ENCODE measurements at places on chromosomes 16 and 17. TPM values are rescaled to one million over a fixed set of nuclear protein-coding genes. Genes with fewer than 3 reads are reported as not detected.

TBC1D3L gene
- total RNA-seq, result 23.8 TPM

UTS2R gene
- not detected for total RNA-seq

COL1A1 gene
- total RNA-seq, result 171 TPM

ANKRD40CL gene
- total RNA-seq, result not detected

UMOD gene
- total RNA-seq, result not detected

HBA2 gene
- total RNA-seq, result 697 TPM

DNA sequence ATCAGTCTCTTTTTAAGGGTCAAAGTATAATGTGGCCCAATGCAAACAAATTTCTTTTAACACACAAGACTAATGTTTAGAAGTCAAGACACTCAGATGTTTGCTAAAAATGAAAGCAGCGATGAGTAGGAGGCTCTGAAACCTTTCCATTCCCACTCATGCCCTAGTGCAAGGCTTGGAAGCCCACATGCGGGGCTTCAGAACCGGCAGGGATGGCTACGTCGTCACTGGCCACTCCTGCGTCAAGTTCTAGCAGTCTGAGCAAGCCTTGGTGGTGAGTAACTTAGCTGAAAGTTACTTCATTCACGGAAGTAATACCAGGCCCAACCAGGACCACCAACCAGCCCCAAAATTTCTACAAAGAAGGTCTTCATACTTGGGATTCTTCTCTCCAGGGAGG, 14.8 kb upstream of the TMED6 start:
- DNase-seq, result no peak
- peaks cover 61% of the 10 kb centered on the region for H3K36me3 ChIP-seq
- H3K27ac ChIP-seq, result no peak overlapping the region

DNA sequence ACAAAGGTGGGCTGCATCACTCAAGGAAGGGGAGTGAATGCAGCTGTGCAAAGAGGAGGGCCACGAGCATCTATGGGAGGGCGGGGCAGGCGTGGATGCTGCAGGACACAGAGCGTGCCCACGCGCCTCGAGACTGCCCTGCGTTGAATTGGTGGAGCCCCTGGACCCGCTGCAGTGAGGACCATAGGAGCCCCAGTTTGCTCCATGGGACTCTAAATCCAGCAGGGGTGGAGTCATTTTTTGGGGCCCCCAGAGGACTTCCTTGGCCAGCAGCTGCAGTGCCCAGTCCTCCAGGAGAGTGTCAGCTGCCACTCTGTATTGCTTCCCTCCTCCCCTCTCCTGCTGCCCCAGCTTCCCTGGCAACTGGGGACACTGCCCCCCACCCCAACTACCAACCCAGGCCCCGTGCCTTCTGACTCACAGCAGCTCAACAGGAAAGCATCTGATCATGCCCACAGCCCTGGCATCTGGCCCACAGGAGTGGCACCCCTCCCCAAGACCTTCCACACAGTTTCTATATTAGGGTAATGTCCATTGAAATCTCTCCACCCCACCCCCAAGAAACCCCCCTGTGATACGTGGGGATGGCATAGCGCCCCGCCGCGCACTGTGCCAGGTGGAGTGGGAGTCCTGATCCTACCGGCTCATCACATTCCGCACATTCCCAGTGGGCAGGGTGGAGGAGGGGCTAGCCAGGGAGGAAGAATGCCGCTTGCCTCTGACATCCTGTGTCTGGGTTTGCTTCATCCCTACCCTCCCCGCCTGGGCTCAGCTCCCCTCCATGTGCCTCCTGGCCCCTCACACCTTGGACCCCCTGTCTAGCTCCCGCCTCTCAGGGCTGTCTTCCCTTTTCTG, 27.8 kb upstream of the ITGA3 start:
- no peaks in the 10 kb centered on the region for H3K27me3 ChIP-seq
- H3K36me3 ChIP-seq, result no peaks in the 10 kb centered on the region
- H3K4me3 ChIP-seq, result no peak overlapping the region
- H3K27ac ChIP-seq, result no peak overlapping the region
- peaks cover 21% of the 10 kb centered on the region for H3K4me1 ChIP-seq
- DNase-seq, result no peak

DNA sequence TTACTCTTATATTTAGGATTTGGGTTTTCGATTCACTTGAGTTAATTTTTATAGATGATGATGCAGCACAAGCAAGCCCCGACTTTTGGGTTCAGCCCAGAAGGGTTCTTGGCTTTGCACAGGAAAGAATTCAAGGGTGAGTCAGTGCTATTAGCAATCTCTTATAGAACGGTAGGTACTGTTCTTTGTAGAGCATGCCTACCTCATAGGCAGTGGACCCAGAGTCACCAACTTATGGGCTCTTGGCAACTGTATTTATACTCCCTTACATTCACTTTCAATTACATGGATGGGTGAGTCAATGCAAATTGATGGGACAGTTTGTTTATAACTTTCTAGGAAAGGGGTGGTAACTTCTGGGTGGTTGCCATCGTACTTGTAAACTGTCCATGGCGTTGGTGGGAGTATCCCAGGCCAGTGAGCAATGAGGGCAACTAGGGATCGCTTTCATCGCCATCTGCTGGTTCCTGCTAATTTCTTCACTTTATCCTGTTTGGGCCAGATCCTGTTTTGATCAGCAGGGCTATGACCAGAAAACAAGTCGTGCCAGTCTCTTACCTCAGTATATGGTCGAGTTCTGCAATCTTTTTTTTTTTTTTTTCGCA, 362.6 kb downstream of the CNTNAP4 start:
- no peaks in the 10 kb centered on the region for H3K27me3 ChIP-seq
- DNase-seq, result no peak
- H3K4me3 ChIP-seq, result no peak overlapping the region
- H3K4me1 ChIP-seq, result no peaks in the 10 kb centered on the region

DNA sequence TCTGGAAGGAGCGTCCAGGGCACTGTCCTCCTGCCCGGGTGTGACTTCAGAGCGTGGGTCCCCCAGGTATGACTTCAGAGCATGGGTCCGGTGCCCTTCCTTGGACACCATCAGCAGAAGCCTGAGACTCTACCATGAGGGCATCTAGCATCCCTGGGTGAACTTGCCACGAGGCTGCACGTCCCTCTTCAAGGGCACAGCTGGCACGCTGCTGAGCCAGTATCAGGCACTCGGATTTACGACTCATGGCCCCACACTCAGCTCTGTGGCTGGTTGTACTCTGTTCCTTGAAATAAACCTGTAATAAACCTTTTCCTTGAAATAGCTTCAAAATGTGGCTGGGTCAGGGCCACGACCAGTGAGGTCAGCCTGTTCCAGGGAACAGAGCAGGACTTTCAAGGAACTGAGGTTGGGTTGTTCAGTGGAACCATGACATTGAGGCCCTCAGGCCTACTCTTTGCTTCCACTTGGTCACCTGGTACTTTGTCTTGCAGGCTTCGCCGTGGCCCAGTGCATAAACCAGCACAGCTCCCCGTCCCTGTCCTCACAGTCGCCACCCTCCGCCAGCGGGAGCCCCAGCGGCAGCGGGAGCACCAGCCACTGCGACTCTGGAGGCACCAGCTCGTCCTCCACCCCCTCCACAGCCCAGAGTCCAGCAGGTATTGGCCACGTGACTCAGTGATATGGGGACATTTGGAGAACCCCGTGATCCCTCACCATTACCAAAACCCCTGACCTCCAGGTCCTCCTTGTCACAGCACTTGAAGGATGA, 89.9 kb downstream of the SOCS1 start:
- no peaks in the 10 kb centered on the region for H3K4me1 ChIP-seq
- no peak for DNase-seq
- no peak overlapping the region for H3K27ac ChIP-seq
- no peak overlapping the region for H3K4me3 ChIP-seq
- no peaks in the 10 kb centered on the region for H3K36me3 ChIP-seq

DNA sequence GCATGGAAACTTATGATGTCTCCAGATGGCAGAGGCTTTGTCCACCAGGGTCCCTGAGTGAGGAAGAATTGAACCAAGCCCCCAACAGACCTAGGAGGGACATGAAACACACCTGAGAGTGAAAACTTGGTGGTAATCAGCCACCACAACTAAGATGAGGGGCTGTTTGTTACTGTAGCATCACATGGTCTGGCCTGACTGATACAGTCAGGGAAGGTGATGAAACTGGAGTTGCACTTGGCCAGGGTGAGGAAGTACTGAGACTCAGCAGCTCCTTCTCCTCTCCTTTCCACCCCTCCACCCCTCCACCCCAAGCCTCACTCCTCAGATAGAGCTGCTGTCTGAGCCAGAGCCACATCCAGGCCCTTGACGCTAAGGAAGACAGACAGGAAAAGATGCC, 37.2 kb downstream of the C16orf82 start:
- no peaks in the 10 kb centered on the region for H3K27me3 ChIP-seq
- H3K4me3 ChIP-seq, result no peak overlapping the region
- peak; percentile 49 for DNase-seq
- no peaks in the 10 kb centered on the region for H3K36me3 ChIP-seq

DNA sequence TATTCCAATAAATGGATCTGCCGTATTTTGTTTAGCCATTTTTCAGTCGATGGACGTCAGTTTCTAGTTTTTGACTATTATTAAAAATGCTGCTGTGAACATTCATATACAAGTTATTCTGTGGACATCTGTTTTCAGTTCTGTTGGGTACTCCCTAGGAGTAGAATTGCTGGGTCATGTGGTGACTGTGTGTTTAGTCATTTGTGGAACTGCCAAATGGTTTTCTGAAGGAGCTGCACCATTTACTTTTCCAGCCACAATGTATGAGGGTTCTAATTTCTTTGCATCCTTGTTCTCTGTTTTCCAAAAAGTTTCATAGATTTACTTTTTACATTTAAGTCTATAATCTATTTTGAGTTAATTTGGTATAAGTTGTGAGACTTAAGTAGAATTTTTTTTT, 29.5 kb downstream of the CYLD start:
- H3K27ac ChIP-seq, result no peak overlapping the region
- no peaks in the 10 kb centered on the region for H3K4me1 ChIP-seq
- no peaks in the 10 kb centered on the region for H3K27me3 ChIP-seq
- H3K36me3 ChIP-seq, result no peaks in the 10 kb centered on the region

DNA sequence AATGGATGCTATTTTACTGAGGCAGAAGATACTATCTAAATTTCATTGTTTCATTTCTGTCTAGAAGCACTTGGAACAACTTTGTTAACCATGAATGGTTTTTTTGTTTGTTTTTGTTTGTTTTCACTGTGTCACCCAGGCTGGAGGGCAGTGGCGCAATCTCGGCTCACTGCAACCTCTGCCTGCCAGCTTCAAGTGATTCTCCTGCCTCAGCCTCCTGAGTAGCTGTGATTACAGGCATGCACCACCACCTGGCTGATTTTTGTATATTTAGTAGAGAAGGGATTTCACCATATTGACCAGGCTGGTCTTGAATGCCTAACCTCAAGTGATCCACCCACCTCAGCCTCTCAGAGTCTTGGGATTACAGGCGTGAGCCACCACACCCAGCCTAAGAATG, 40.5 kb downstream of the ABHD15 start:
- H3K27ac ChIP-seq, result no peak overlapping the region
- DNase-seq, result no peak
- H3K4me3 ChIP-seq, result no peak overlapping the region

DNA sequence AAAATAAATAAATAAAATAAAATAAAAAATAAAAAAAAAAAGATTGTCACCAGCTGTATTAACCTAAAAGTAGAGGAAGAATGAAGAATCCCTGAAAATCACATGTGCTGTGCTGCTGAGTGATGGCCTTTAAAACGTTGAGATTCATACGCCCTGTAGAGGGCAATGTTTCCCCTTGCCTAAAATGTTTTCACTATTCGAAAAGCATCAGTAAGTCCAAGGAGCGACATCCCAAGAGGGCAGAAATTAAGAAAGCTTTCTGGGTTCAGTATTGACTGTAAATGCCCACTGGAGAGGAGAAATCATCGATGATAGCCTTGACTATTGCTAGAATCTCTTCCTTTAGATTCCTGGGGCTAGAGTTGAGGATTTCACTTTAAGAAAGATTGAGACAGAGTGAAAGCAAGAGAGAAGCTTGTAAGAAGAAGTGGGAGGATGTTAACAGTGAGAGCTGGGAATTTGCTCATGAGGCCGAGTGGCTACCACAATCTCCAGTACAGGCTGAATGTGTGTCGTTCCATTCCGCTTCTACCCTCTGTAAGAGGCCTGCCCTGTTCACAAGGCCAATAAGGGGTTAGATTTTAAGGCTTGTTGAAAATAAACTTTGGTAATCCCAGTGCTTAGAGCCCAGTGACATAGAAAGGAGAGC, 170.8 kb upstream of the FAM20A start:
- no peak for DNase-seq
- no peaks in the 10 kb centered on the region for H3K27me3 ChIP-seq
- H3K4me1 ChIP-seq, result peaks cover 25% of the 10 kb centered on the region
- no peak overlapping the region for H3K4me3 ChIP-seq

- no peaks in the 10 kb centered on the region for H3K27me3 ChIP-seq
- no peaks in the 10 kb centered on the region for H3K36me3 ChIP-seq
- DNase-seq, result no peak
- no peak overlapping the region for H3K27ac ChIP-seq
- H3K4me1 ChIP-seq, result no peaks in the 10 kb centered on the region
These were observed 11.0 kb upstream of the SLC25A19 start for GRCh38 chr17:75300280-75300679.

GRCh38 chr17:61750656-61751055, 112.7 kb downstream of the BRIP1 start:
- no peak overlapping the region for H3K4me3 ChIP-seq
- H3K27me3 ChIP-seq, result no peaks in the 10 kb centered on the region
- no peaks in the 10 kb centered on the region for H3K36me3 ChIP-seq
- no peak for DNase-seq
- H3K27ac ChIP-seq, result no peak overlapping the region
- H3K4me1 ChIP-seq, result no peaks in the 10 kb centered on the region

DNA sequence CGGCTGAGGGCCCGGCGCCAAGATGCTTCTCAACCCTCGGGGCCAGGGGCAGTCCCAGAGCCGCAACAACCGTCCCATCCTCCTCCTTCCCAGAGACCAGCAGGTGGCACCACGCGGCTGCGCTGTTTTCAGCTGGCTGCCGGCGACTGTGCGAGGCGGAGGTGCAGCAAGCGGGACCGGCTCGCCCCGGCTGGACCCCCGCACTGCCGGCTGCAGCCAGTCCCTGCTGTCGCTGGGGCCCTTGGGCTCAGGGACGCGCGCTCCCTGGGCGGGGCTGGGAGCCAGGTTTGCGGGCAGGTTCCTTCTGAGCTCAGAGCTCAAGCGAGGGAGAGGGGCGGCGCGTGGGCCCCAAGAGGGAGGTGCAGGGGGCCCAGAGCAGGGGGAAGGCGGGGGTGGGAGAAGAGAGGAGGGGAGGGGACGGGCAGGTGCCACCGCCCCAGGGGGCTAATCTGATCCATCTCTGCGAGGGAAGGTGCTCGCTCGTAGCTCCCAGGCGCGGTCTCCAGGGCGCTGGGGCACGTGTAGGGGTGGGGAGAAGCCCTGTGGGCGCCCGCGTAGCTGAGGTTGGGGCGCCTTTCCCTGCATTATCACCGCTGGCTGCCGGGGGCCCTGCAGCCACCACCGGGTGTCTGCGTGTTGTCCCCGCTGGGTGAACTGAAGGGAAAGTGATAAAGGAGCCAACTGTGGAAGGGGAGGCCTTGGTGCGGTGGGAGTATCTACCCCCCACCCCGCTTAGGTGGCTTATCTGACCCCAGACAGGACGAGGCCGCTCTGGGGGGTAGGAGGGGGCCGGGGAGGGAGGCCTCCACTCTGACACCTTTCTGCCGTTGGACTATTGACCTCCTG, 24.2 kb downstream of the STAT5A start:
- peaks cover 33% of the 10 kb centered on the region for H3K36me3 ChIP-seq
- DNase-seq, result no peak
- H3K27ac ChIP-seq, result peak overlapping the region; percentile 92
- H3K27me3 ChIP-seq, result no peaks in the 10 kb centered on the region
- peaks cover 38% of the 10 kb centered on the region for H3K4me1 ChIP-seq
- H3K4me3 ChIP-seq, result peak overlapping the region; percentile 22

GRCh38 chr17:4711661-4712181, 1.3 kb downstream of the ARRB2 start:
- H3K27ac ChIP-seq, result no peak overlapping the region
- no peaks in the 10 kb centered on the region for H3K27me3 ChIP-seq
- DNase-seq, result no peak
- peaks cover 31% of the 10 kb centered on the region for H3K4me1 ChIP-seq
